ENCODE measurements at places on chromosomes 3 and 15.

- DNase-seq, result no peak
These were observed 799.9 kb downstream of the AGBL1 start for GRCh38 chr15:86879250-86880229.

GRCh38 chr3:4734454-4734853, 241.3 kb downstream of the ITPR1 start:
- DNase-seq, result no peak

DNA sequence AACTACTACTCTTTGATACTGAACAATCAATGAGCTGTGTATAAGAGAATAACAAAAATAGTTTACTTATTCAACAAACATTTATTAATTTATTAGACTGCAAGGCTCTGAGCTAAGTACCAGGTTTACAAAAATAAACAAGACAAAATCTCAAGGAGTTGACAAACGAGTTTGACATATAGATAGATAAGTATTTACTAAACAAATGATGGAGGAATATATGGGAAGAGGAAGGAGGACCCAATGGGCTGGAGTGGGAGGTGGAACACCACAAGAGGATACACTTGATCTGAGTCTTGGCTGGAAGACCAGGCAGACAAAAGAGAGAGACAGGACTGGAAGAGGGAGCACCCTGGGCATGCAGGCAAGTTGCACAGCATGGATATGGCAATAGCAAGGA, 47.5 kb upstream of the FSIP1 start:
- DNase-seq, result no peak

GRCh38 chr3:172033396-172033795, 6.0 kb upstream of the FNDC3B start:
- no peak for DNase-seq

DNA sequence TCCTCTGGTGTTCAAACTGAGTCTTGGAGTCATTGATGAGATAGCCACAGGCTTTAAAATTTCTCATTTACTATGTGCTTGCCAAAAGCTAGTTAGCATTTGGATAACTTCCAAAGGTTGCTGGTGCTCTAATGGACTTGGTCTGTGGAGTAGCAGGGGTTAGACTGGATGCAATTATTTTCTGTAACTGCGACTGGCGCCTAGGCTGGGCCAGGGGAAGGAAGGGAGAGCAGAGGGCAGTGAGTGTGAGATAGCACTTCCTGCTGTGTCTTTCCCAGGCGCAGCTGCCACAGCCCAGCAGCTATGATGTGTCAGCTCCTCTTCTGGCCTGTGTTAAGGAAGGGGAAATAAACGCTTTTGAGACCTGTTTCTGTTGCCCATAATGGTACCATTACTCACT, 98.6 kb downstream of the MYRIP start:
- DNase-seq, result no peak

DNA sequence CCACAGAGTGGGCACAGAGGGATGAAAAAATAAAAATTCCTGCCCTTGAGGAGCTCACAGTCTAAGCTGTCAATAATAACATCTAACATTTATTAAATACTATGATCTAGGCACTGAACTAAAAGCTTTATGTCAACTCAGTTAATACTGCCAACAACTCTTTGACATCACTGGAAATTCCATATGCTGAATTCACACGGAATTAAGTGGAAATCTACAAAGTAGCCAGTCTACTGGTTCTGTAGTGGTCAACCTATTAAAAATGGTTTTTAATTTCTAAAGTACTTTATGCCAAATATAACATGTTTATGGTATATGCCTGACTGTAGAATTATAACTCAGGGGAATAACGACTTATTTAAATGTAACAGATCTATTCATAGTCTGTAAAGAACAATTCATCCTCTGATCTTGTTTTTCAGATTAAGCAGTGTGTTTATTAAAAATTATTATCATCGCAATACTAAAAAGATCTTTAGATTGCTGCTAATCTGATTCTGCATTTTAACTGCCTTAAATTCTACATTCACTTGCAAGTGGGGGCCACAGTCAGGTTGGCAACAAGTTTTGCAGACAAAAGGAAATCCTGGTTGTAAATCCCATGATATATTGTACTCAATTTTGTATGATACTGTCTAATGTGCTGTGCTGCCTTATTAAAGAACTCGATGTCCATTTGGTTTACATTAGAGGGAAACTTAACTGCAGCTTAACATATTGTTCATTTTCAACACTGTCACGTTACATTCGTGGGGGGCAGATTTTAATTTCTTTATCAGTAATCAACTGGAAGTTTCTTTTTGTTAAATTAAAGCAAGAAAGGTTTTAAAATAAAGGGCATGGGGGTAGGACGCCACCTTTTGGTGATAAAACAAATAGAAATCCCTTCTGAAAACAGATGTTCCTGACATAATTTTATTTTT, 2.6 kb upstream of the FOXP1 start:
- peak; percentile 53 for DNase-seq

GRCh38 chr15:69271217-69271616, 27.5 kb upstream of the PAQR5 start:
- no peak for DNase-seq

- no peak for DNase-seq
These were observed 9.1 kb downstream of the CD80 start for GRCh38 chr3:119550192-119550910.

- no peak for DNase-seq
These were observed 166.7 kb downstream of the FAM43A start for GRCh38 chr3:194852345-194852744.

DNA sequence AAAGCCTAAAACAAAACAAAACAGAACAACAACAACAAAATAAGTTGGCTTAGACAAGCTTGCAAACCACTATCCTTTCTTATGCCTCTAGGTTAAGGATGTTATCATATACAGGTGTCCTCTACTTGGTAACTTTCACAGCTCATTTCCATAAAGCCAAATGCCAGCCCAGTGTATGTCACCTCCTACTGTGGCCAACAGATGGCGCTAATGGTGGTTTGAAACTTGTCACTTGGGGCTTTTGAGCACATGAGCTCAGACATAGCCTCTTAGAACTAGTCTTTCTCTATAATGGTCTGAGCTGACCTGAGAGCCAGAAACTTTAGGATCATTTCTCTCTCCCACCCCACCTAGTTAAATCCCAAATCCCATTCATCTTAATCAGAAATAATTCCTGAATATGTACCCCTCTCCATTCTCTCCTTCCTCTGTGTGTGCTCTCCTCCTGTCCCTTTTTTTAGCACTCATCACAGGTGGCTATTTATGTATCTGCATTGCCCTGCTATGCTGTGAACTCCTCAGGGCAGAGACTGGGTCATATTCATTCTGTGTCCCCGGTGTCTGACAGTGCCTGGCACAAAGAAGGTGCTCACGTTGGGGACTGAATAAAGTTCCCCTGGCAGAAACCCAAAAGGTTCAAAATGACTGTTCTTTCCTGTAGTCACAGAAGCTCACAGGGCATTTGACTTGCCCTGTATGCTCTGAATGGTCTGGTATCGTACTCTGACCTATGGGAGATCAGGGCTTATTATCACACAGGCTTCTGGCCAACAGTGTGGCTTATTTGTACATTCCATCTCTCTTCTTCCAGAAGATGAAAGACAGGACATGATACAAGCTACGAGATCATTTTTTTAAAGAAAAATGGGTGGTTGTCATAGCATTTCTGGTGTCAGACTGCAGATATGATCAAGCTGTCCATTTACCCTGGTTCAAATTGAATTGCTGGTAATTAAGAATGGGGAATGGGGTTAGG, 319.3 kb upstream of the AZI2 start:
- peak; percentile 44 for DNase-seq

GRCh38 chr3:66303491-66303901, 82.7 kb downstream of the SLC25A26 start:
- no peak for DNase-seq

DNA sequence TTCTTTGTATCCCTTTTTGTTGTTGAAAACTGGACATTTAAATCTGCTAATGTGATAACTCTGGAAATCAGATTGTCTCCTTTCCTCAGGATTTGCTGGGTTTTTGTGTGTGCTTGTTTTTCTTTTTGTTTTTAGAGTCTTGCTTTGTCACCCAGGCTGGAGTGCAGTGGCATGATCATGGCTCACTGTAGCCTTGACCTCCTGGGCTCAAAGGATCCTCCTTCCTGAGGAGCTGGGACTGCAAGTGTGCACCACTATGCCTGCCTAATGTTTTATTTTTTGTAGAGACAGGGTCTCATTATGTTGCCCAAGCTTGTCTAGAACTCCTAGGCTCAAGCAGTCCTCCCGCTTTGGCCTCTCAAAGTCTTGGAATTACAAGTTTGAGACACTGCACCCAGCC, 44.6 kb upstream of the IL20RB start:
- DNase-seq, result no peak

DNA sequence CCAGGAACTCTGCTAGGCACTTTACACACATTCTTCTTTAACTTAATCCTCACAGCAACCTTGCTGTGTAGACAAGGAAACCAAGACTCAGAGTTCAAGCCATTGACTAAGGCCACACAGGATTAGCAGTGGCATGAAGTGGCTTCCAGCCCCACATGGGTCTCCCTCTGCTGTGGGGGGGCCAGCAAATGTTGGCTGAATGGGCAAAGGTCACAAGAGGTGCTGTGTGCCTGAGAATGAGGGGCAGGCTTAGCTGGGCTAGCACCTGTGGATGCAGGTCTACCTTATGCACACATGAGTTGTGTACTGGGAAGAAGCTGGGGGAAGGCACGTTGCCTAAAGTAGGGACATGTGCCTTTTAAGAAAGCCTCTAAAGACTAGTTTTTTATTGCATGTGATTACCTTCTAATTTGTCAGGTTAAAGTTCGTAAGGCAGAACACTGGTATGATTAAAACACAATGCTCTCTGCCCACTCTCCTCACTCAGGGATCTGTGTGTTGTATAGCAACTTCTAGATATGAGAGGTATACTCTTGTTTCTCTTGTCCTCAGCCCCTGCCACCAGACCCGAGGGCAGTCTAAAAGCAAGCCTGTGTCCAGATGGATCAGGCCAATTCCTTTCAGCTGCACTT, 10.9 kb downstream of the BAHD1 start:
- no peak for DNase-seq

- peak; percentile 23 for DNase-seq
These were observed 14.8 kb downstream of the LTF start for GRCh38 chr3:46449755-46450552.

- no peak for DNase-seq
These were observed 280.2 kb downstream of the SHQ1 start for GRCh38 chr3:72568083-72568482.

- DNase-seq, result no peak
These were observed 246.8 kb downstream of the NFKBIZ start for GRCh38 chr3:102096066-102096465.

DNA sequence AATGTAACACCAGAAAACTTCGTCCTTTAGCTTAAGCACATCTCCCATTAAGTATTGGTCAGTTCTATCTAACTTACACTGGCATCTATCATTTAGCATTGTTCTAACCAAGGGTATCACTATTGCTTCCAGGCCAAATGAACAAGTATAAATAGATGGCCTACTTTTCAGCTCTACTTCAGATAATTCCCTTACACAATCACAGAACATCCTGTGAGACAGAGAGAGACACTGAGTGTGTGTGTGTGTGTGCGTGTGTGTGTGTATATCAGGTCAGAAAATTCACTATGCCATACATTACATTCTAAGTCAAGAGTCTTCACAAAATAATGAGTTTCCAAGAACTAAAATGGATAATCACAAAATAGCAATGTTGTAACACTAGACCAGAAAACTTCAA, 39.1 kb downstream of the SCAPER start:
- DNase-seq, result no peak

DNA sequence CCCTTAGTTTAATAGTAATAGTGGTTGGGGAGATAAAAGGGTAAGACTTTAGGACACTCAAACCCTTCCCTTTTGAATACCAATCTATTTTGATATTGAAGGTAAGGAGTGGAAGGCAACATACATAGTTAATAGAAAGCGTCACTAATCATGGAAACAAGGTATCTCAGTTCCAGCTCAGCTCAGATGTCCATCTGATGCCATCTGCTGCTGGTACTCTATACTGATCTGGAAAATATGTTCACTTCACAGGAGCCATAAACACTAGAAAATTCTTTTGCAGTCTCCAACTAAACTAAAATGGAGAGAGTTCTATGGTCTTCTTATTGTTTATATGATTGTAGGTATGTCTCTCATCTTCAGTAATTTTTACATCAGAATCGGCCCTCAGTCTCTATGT, 1777.1 kb downstream of the OTOL1 start:
- no peak for DNase-seq

GRCh38 chr3:87792534-87793336, 266.1 kb downstream of the CGGBP1 start:
- no peak for DNase-seq

Measured in HCEC 1CT (cell line).